ENCODE measurements at places on chromosomes 16 and 17.

GRCh38 chr16:85207357-85207921 lies 95.2 kb upstream of the CIBAR2 start:
- no peak for DNase-seq

- no peak for DNase-seq
These were observed 49.5 kb upstream of the MTSS2 start for GRCh38 chr16:70735141-70735979.

DNA sequence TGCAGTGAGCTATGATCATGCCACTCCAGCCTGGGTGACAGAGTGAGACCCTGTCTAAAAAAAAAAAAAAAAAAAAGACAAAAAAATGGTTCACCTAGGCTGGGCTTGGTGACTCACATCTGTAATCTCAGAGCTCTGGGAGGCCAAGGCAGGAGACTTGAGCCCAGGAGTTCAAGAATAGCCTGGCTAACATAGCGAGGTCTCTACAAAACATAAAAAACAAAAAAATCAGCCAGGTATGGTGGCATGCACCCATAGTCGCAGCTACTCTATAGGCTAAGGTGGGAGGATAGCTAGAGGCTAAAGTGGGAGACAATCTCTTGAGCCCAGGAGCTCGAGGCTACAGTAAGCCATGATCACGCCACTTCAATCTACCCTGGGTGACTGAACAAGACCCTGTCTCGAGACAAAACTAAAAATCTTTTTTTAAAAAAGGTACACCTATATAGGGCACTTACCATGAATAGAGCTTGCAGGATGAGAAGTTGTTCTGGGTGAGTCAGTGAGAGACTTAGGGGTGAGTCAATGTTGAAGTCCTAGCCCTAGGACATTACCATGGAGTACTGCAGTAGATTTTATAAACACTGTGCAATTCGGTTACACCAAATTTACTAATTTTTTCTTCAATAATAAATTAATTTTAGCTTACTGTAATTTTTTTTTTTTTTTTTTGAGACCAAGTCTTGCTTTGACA lies 19.0 kb downstream of the USP32 start:
- no peak for DNase-seq

DNA sequence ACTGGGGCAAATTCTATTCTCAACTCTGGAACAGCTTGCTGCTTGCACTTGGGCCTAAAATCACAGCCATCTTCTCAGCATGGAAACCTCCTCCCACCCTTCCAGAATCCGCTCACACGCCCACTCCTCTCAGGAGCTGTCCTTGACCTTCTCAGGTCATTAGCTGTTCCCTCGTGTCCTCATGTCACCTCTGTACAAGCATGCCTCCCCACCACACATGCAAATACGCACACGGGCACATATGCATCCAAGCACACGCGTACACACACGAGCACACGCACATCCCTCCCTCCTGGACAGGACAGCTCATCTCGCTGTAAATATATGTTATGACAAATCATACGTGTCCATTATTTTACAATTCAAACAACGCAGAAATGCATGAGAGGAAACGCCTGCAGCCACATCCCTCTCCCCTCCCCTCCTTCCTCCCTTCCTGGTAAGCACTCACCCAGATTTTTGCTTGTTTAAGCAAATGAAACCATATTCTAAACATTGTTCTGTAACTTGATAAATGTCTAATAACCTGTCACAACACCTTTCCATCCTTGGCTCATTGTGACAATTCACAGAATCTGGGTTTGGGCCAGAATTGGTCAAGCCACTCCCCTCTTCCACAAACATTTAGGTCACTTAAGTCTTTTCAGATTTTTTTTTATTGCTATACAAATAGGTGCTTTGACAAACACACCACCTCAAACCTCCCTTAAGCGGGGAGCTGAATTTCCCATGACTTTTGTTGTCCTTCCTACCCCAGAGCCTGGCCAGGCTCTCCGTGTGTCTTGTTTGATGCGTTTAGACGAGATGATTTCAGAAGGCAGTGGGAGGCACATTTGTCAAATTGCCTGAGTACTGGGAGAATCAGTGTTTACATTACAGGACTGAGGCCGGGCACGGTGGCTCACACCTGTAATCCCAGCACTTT lies 41.7 kb downstream of the DNAH17 start:
- DNase-seq, result peak; percentile 91

GRCh38 chr16:85627089-85627488 lies 14.0 kb downstream of the GSE1 start:
- DNase-seq, result no peak

- no peak for DNase-seq
These were observed 2.8 kb downstream of the PIP4K2B start for GRCh38 chr17:38796451-38797157.

DNA sequence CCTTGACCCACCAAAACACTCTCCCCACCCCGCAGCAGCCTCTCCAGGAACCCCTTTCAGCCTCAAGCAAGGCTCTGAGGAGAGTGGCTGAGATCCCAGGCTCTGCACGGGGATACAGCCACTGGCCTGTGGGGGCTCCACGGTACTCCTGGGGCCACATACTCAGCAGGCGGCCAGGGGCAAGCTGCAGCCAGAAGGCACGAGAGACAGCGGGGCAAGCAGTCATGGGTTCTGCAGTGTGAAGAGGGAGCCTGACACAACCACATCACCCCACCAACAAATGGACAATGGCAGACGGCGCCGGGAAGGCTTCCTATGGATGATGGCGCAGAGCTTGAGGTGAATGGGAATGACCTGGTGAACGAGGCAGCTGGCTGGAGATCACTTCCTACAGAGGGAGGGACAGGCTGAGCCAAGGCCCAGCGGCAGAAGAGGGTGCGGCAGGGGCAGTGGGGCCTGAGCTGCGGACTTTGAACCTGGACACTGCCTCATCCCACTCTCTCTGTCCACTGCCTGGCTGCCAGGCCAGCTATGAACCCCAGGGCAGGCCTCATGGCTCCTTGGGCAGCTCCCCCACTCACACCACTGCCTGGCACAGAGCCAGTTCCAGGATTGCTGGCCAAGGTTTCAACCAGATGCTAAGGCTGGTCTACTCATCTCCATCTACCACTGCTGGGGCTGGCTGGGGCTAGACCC lies 10.8 kb upstream of the BCAR1 start:
- DNase-seq, result no peak

- no peak for DNase-seq
These were observed 1525.1 kb downstream of the CDH11 start for GRCh38 chr16:63596716-63597115.

GRCh38 chr16:4411684-4412083 lies 4.7 kb downstream of the CORO7 start:
- no peak for DNase-seq

- DNase-seq, result no peak
These were observed 7.2 kb upstream of the SIAH1 start for GRCh38 chr16:48392407-48392806.

- no peak for DNase-seq
These were observed 49.0 kb upstream of the ENPP7 start for GRCh38 chr17:79681628-79682261.

DNA sequence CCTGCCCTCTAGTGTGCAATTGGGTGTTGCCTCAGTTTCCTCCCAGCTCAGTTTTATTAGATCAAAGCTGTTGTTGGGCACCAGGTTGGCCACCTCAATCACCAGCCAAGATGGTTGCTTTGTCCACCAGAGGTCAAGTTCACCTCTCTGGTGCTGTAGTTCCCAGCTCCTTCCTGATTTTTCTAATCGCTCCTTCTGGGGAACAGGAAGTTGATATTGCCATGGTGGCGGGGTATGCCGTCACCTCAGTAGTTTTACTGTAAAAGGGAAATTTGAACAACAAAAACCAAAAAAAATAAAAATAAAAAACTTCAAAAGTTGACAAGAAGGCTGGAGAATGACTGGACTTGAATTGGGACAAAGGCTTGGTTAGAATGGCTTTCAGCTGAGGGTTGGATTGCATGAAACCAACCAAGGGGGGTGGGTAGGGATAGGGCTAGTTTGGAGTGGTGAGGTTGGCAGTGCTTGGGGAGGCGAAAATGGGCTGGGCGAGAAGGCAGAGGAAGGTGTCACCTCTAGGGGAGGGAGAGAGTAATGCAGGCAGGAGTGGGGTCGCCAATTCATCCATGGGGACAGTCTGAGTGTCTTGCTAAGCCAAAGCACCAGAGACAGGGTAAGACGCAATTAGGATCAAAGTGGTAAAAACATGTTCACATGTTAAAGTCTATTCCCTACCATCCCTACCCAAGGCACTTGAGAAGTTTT lies 6.2 kb downstream of the EFNB3 start:
- DNase-seq, result no peak

- no peak for DNase-seq
These were observed 1.9 kb downstream of the ACSF3 start for GRCh38 chr16:89095491-89095951.

DNA sequence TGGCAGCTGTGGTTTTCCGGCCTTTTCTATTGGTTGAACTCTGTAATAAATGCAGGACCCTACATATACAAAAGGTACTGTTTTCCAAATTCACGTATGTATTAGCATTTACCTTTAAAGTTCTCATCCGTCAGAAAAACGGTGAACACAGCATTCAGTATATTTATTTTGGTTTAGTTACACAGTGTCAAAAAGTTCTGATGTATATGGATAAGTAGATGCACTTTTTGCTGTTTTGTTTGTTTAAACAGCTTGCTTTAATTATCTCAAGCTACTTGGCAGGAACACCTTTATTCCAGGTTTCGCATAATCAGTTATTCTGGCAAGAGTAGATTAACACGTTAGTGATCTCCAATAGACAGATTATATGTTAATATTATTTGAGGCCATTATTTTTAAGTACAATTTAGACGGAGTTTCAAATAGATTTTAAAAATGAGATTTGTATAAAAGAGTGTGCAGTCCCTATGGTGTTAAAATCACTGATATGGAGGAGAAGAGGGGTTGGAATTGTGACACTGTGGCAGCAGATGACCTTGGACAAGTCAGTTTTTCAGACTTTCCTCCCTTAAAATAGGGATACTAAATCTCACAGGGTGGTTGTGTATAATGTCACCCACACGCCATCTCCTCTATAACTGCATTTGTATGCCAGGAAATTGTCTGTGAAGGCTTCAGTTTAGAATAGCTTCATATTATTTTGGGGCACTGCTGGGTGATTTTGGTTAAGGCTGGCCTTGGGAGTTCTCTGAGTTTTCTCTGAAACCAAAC lies 2.1 kb downstream of the HERPUD1 start:
- no peak for DNase-seq

DNA sequence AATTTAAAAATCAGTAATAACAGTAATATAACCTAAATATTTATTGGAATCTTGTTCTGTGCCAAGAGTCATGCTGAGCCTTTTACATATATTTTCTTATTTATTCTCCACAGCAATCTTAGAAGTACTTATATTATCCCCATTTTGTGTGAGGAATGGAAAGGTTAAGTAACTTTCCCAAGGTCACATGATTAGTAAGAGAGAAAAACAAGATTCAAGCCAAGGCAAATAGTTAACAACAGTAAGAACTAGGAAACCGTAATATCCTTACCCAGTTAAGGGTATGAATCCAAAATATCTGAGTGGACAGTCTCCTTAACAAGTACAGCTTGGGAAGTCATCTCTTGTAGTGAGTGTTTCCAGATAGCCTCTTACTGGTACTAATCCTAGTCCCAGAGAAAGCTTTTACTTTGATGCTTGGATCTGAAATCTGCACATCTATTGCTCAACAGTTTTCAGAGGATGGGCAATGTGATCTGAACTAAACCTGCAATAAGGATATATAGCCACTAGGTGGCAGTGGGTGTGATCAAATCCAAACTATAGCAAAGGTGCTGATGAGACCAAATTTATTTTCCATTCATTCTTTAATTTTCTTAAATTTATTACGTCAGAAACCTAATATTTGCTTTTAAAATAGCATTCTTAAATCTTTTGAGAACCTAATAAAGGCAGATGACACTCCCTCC lies 23.3 kb downstream of the SHISA6 start:
- DNase-seq, result no peak

GRCh38 chr16:74738113-74738541 lies 36.5 kb downstream of the FA2H start:
- no peak for DNase-seq

- DNase-seq, result no peak
These were observed 16.5 kb upstream of the ABCC1 start for GRCh38 chr16:15932939-15933338.

- peak; percentile 25 for DNase-seq
These were observed 157.1 kb downstream of the RGS9 start for GRCh38 chr17:65294181-65294719.

DNA sequence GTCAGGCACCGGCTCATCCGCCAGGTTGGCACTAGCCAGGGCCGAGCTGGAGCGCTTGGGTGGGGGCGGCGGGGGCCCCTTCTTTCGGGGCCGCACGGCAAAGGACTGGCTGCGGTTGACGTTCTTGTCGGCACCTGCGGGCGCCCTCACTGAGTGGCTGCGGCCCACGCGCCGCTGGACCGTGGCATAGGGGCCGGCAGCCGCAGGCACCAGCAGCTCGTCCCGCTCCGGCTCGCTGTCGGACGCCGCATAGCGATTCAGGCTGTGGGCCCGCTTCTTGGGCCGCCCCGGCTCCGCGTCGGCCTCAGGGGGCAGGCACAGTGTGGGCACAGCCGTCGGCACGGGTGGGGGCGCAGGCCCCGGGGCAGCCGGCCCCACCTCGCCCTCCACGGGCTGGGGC lies 15.9 kb downstream of the CASKIN1 start:
- no peak for DNase-seq

DNA sequence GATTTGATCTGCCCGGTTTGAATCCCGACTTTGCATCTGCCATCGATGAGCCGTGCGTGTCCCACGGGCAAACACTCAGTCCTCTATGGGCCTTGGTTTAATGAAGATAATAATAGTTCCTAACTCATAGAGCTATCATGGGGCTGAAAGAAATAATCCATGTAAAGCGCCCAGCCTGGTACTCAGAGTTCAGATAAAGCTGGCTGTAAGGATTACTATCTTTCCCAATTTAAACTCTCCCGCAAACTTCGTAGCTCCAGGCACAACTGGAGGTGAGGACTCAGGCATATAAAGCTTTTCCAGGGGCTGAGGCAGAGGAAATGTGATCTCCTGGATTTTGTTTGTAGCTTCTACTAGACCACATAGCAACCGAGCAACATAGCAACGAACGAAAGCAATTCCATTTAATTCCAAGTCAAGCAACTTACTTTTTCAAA lies 16.3 kb downstream of the ALOX15 start:
- DNase-seq, result no peak

DNA sequence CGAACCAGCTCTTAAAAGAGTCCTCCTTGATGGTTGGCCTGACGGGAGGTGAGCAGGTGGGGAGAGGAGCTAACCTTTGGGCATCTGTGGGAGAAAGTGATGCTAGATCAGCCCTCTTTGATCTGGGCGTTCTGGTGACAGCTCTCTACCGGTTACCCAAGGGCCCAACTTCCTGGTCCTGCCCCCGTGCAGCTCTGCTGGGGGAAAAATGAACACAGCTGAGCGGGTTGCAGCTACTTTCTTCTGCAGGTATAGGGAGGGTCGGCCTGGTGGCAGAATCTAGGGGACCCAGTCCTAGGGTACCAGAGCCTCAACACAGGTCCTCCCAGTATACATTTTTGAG lies 2.9 kb downstream of the SHISA9 start:
- DNase-seq, result no peak

GRCh38 chr17:52824542-52824941 lies 666.0 kb upstream of the CA10 start:
- no peak for DNase-seq

- DNase-seq, result no peak
These were observed 488 bp downstream of the HOXB9 start for GRCh38 chr17:48625495-48626244.
